ENCODE measurements at places on chromosomes 16 and 17. TPM values are rescaled to one million over a fixed set of nuclear protein-coding genes. Genes with fewer than 3 reads are reported as not detected.

The TEX14 gene
- under 0.01 TPM for total RNA-seq

The KPNA2 gene
- 20.3 TPM for total RNA-seq

The TBC1D26 gene
- not detected for total RNA-seq

The TP53TG3C gene
- not detected for total RNA-seq

The ITGA3 gene
- 269 TPM for total RNA-seq

The FBXL20 gene
- 14.5 TPM for total RNA-seq

The NACA2 gene
- total RNA-seq, result not detected

The ST6GALNAC2 gene
- total RNA-seq, result 1.0 TPM

The KRTAP4-6 gene
- not detected for total RNA-seq

The TEN1 gene
- 9.4 TPM for total RNA-seq

Measured in fibroblast of lung (primary cell).